ENCODE measurements at places on chromosomes 16 and 17.
A peak's percentile ranks its signal among the peaks of the same experiment; 100 is the strongest.

- no peak for DNase-seq
Observed at GRCh38 chr16:88599092-88599733, 29.0 kb downstream of the ZC3H18 start.

- DNase-seq = no peak
Observed at GRCh38 chr16:49644145-49644463, 211.8 kb downstream of the ZNF423 start.

DNA sequence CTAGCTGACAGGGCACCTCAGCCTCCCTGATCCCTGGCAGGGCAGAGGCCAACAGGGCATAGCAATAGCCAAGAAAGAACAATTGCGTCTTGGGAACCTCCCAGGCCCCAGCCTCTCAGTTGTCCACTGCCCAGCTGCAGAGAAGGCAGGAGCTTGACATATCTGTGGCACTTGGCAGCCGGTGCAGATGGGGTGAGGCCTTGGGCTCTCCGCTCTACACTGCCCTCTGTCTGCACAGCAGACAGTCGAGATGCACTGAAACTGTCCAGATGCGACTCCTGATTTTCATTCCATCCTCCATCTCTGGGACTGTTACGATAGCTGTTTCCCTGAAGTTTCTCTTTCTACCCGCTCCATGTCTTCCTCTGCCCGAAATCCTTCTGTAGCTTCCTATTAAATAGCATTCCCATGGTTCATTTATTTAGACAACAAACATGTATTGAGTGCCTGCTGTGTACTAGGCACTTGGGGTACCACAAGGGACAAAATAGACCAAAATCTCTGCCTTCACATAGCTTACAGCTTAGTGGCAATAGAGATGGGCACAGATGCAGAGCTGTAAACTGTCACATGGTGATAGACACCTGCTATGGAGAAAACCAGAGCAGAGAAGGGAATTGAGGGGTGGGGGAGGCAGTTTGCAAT is 3.3 kb downstream of the POLR3E start:
- DNase-seq = no peak

DNA sequence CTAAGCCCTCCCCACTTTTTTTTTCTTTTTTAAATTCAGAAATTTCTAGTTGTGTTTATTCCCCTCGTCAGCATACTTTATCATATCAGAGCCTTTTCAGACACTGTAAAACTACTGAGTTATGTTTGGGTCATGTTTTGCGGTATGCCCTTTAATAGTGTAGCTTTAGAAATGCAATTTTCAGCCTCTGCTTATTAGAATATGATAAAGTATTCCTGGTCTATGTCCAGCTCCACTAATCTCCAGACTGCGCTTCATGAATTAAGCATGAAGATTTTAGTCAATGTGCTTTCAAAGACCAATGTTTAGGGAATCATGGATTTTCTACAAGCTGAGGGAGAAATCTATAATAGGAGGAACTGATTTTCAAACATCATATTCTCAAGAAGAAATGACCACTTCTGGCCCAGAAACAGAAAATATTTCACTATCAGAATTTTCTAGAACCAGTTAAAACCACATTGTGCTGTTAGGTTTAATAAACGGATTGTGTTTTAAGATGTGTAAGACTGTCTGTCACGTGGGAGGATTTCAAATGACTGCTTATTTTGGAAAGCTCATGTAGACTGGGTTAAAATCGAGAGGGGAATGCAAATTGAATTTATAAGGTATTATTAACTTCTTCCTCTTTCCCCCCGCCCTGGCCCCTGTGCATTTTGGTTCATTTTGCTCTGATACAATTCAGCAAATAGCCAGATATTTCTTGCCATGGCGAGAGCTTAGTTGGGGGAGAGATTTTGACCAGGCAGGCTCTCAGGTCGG is 498.5 kb downstream of the WWOX start:
- DNase-seq = no peak

DNA sequence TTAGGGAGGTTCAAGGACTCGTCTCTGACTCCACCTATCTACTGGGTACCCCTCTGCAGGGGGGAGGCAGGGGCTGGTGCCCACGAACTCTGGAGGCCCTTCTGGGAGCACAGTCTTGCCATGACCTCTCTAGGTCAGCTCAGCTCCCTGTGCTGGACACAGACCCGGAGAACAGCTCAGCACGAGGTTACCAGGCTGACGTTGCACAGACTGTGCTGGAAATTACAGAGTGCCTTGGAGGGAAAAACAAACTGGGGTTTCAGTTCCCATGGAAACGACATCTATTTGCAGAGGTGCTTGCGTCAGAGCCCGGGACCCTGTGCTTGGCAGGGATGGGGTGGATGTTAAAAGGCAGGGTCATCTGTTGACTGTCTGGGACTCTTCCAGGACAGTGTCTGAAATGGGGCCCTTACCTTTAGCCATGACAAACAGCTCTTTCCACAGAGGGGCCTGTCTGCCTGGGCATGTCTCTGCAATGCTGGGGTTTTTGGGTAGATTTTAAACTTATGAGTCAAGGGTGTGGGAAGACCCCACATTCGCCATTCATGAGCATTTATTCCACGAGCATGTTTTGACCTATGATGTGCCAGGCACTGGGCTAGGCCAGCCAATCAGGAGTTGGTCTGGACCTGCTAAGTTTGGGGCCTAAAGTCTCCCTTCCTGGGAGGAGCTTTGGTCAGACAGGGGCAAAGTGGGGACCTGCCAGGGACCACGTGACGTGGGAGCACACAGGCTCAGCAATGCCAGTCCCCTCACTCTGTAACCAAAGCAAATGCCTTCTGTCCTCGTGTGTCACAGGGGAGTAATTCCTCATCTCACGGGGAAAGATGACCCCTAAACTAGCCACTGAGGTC is 22.5 kb downstream of the CCR7 start:
- DNase-seq = peak; percentile 55

GRCh38 chr17:71527311-71527710 is 593.5 kb upstream of the SOX9 start:
- no peak for DNase-seq

DNA sequence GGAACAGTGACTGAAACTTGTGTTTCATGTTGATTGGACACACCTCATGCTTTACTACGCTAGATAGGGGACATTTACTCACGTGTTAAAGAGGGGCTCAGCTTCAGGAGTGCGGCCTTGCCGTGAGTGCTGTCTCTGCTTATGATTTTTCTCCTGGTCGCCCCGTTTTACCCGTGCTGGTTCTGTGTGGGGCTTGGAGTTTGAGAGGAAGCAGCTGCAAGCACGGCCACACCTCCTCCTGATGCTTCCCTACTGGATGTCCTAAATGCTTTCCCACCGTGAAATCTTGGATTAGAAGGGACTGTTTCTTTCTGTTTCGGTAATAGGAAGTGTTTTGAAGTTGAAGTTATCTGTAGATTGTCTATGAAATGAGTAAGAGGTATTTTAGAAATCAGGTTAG is 54.0 kb upstream of the ZNF750 start:
- DNase-seq = no peak

GRCh38 chr16:49782405-49782804 is 73.5 kb downstream of the ZNF423 start:
- DNase-seq = no peak

- no peak for DNase-seq
Observed at GRCh38 chr17:57713140-57713539, 32.0 kb downstream of the CCDC182 start.

GRCh38 chr17:40552806-40553693 is 12.2 kb downstream of the CCR7 start:
- DNase-seq = no peak

GRCh38 chr17:80871341-80871740 is 120.3 kb upstream of the CHMP6 start:
- no peak for DNase-seq

DNA sequence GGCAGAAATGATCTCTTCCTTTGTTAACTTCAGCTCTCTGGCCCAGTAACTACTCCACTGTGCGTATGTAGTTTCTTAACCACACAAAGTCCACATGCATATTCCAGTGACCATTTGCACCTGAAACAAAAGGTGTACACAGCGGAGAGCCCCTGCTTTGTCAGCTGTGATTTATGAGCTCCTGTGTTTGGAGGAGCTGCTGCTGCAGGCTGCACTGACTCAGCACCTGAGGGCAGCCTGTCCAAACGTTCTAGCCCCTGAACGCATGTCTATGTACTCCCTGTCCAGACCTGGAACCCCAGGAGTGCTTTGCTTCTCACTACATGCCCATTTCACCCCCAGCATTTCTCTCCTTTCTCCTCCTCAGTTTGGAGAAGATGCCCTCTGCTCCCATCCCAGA is 216.1 kb downstream of the ABCC12 start:
- DNase-seq = no peak

GRCh38 chr17:79269620-79270019 is 195.0 kb downstream of the ENGASE start:
- no peak for DNase-seq

- no peak for DNase-seq
Observed at GRCh38 chr16:47625115-47625567, 164.0 kb downstream of the PHKB start.

DNA sequence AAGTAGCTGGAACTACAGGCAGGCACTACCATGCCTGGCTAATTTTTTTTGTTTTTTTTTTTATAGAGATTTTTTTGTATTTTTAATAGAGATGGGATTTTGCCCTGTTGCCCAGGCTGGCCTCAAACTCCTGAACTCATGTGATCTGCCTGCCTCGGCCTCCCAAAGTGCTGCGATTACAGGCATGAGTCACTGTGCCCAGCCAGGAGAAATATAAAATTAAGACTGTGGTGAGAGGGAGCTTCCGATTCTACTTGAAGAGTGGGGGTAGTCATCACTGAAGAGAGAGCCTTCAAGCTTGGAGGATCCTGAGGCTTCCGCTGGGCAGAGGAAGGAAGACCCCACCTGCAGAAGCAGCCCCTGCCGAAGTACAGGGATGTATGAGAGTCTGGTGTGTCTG is 34.4 kb upstream of the RGS9 start:
- no peak for DNase-seq

- no peak for DNase-seq
Observed at GRCh38 chr16:68422396-68422960, 25.8 kb downstream of the SMPD3 start.

DNA sequence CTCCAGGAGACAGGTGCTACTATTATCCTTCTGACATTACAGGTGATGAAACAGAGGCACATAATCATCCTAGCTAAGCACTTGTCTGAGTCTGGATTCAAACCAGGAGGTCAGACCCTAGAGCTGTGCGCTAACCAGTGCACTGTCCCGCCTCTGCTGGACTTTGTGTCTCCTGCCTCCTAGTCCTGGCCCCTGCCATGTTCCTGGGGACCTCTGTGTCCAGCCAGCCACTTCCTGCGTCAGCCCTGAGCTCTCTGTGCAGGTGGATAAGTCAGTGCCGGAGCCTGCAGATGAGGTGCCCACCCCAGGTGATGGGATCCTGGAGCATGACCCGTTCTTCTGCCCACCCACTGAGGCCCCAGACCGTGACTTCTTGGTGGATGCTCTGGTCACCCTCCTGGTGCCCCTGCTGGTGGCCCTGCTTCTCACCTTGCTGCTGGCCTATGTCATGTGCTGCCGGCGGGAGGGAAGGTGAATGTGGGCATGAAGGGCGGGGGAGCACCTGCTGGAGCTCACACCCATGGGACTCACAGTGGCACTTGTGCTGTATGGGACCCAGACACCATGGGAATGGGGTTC is 4.2 kb downstream of the SGCA start:
- no peak for DNase-seq

DNA sequence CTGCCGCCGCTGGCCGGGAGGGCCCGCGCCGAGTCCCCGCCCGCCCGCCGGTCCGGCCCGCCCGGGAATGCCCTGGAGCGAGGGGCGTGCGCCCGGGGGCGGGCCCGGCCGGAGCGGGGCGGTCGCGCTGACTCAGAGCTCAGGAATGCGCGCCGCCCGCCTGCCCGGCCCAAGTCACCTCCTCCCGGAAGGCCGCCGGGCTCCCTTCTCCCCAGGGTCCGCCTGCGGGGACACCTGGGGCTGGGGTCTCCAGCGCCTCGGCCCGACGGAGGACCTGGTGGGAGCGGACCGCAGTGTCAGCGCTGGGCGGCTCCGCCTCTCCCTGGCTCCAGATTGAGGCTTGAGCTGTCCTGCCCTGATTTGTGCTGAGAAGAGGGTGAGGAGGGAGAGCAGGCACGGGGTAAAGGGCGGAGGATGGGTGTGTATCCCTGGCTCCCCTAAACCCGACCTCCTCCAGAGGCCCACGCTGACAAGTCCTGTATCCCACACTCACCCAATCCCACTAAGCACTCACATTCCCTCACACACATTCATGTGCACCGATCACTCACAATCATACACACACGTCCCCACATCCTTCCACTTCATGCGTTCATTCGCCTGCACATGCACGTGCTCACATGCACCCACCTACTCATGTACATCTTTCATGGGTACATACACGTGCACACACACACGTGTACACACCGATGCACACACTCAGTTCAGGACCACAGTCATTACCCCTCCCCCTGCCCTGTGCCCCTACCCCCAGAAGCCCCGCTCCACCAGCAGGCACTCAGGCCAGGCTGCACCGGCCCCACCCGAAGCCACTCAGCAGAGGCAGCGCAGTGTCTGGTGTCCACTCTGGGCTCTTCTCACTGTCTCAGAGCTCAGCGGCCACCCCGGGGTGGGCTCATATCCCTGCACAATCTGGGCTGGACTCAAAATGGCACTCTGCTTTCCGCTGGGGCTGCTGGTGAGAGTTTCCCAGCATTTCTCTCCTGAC is at the start of gene RHBDF1:
Gene RHBDF1 (minus strand): TSS at position 71 of the 988 bp plus-strand sequence. CDS start 7,616 bp downstream, outside the sequence.
- DNase-seq = no peak

DNA sequence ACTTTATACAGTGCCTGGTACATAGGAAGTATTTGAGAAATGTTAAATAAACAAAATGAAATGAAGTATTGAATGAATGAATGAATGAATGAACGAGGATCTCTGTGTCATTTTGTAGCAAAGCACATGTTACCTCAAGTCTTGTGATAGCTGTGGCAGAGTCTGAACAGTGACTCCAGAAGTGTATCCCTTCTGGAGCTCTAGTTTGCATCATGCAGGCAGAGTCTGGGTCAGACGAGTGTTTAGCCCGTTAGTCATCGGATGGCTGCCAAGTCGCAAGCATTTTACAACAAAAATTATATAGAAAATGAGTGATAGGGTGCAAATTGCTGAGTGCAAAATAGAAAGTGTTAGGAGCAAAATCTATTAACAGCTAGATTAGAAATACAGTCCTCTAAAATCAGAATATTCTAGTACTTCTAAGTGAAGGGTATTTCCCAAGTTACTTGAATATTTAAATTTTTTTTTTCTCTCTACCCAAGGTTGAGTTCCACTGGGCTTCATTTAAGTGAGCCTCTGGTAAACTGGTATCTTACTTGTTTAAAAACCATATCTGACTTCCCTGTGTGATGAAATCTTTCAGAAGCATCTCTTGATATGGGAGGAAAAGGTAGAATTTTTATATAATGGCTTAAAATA is 113.3 kb downstream of the FTO start:
- DNase-seq = no peak

- peak; percentile 29 for DNase-seq
Observed at GRCh38 chr16:8660841-8661301, 13.5 kb upstream of the ABAT start.

- DNase-seq = no peak
Observed at GRCh38 chr16:75965504-75966374, 239.4 kb upstream of the CPHXL start.

GRCh38 chr16:85040685-85041084 is 13.1 kb downstream of the KIAA0513 start:
- DNase-seq = no peak

- no peak for DNase-seq
Observed at GRCh38 chr17:50787106-50787505, 19.8 kb upstream of the ANKRD40CL start.

- no peak for DNase-seq
Observed at GRCh38 chr16:85220125-85220839, 108.0 kb upstream of the CIBAR2 start.

GRCh38 chr17:79005063-79005861 is 4.3 kb downstream of the CANT1 start:
- DNase-seq = no peak

GRCh38 chr16:1858189-1858865 is 13.6 kb downstream of the MEIOB start:
- DNase-seq = no peak
